ENCODE measurements at places on chromosomes 6 and 20.

GRCh38 chr20:17227669-17228623 is 1.1 kb downstream of the PCSK2 start:
- DNase-seq, result no peak

DNA sequence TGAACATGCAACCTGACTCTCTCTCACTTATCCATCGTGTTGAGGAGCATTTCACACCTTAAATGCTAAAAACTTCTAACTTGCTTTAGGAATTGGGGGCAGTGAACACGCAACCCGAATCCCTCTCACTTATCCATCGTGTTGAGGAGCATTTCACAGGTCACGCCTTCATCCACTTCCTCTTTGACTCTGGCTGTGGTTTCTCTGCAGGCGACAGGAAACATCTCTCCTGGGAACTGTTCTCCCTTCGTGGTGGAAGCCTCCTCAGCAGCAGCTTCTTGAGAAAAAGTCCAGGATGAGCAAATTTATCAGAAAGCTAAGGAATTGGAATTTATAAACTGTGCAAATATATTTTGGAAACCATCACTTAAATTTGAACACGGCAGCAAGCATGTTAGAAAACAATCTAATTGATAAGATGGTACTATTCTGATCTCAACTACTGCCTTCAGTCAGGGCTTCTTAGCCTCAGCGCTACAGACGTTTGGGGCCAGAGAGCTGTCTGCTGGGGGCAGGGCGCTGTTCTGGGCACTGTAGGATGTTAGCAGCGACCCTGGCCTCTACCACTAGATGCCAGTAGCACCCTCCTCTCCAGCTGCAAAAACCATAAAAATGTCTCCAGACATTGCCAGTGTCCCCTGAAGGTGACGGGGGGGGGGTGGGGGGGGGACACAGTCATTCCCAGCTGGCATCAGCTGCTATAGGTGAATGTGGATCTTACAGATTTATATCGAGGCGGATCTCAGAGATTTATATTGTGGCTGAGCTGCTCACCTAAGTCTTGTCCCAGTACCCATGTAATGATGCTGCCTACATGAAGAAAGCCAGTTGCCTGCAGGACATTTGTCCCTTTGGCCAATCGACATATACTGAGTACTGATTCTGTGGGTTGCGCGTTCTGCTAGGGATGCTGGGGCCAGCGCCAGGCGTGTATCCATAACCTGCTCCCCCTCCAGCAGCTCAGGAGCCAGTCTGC is 26.2 kb downstream of the CTCFL start:
- DNase-seq, result no peak

- DNase-seq, result no peak
Observed at GRCh38 chr6:168666699-168667427, 225.9 kb downstream of the SMOC2 start.

DNA sequence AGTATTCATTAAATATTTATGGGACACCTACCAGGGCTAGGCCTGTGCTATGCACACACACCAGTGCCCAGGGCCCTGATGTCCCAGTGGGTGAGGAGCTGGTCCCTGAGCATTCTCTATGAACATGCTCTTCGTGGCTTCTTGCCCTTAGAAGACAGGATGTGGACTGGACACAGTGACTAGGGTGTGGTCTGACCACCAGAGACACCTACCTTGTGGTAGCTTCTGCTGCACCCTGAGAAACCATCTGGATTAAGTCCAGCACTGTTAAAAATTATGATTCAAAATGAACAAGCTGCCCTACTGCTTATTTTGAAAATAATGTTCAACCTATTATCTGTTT is 112.9 kb upstream of the RPS6KA2 start:
- DNase-seq, result no peak

All from T-helper 2 cell (primary cell).